Activated CD4-positive, alpha-beta T cell treated with anti-CD3 and anti-CD28 coated beads for 36 hours (primary cell): ENCODE measurements at places on chromosomes 5 and 9. TPM values are rescaled to one million over a fixed set of nuclear protein-coding genes. Genes with fewer than 3 reads are reported as not detected.
A peak's percentile ranks its signal among the peaks of the same experiment; 100 is the strongest.

DNA sequence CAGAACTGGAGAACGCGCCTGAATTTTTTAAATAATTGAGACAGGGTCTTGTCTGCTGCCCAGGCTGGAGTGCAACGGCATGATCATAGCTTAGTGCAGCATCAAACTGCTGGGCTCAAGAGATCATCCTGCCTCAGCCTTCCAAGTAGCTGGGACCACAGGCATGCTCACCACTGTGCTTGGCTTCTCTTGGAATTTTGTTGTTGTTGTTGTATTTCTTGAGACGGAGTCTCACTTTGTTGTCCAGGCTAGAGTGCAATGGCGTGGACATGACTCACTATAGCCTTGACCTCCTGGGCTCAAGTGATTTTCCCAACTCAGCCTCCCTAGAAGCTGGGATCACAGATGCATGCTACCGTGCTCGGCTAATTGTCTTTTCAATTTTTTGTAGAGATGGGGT lies 58.4 kb upstream of the DAB2IP start:
- no peak overlapping the region for H3K4me3 ChIP-seq
- peaks cover 42% of the 10 kb centered on the region for H3K27me3 ChIP-seq
- no peak overlapping the region for H3K27ac ChIP-seq

DNA sequence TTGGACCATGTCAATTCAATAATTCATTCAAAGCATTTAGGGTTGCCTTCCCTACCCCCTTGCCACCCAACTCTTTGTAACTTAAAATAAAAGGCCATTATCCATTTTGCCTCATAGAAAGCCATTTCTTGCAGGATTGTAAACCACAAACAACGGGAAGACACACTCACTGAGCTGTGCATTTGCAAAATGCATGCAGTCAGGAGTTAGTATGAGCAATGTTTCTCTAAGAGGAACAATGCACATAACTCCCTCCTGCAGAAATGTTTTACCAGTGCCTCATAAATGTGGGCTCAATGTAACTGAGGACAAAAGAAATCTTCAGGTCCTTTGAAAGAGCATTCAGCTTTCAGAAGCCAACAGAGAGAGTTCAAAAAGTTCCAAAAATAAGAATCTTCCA lies 98.5 kb upstream of the ABCA1 start:
- no peak overlapping the region for H3K27ac ChIP-seq
- no peak overlapping the region for H3K4me3 ChIP-seq
- H3K27me3 ChIP-seq = no peaks in the 10 kb centered on the region
- DNase-seq = no peak

GRCh38 chr5:66757219-66757833 lies 161.1 kb downstream of the MAST4 start:
- no peaks in the 10 kb centered on the region for H3K4me1 ChIP-seq
- DNase-seq = peak; percentile 64
- H3K4me3 ChIP-seq = no peak overlapping the region
- H3K27me3 ChIP-seq = peaks cover 11% of the 10 kb centered on the region

- no peak overlapping the region for H3K4me3 ChIP-seq
- no peak overlapping the region for H3K27ac ChIP-seq
- DNase-seq = no peak
- H3K4me1 ChIP-seq = no peaks in the 10 kb centered on the region
Measured at GRCh38 chr5:68046445-68046844, 169.1 kb upstream of the PIK3R1 start.

GRCh38 chr5:149441986-149442385 lies 62.9 kb upstream of the IL17B start:
- H3K27me3 ChIP-seq = no peaks in the 10 kb centered on the region
- no peak for DNase-seq
- H3K4me1 ChIP-seq = peaks cover 22% of the 10 kb centered on the region
- H3K27ac ChIP-seq = no peak overlapping the region
- no peak overlapping the region for H3K4me3 ChIP-seq

- H3K4me1 ChIP-seq = peaks cover 2% of the 10 kb centered on the region
- no peaks in the 10 kb centered on the region for H3K36me3 ChIP-seq
- H3K27ac ChIP-seq = no peak overlapping the region
- no peak for DNase-seq
- peaks cover 2% of the 10 kb centered on the region for H3K27me3 ChIP-seq
Measured at GRCh38 chr5:151897020-151897552, 27.6 kb downstream of the GLRA1 start.

GRCh38 chr5:154647114-154647760 lies 107.9 kb upstream of the LARP1 start:
- peak; percentile 35 for DNase-seq
- peaks cover 19% of the 10 kb centered on the region for H3K27me3 ChIP-seq
- H3K27ac ChIP-seq = no peak overlapping the region

GRCh38 chr5:57680686-57681085 lies 198.1 kb upstream of the ACTBL2 start:
- H3K4me3 ChIP-seq = no peak overlapping the region
- no peak overlapping the region for H3K27ac ChIP-seq
- H3K27me3 ChIP-seq = peaks cover 2% of the 10 kb centered on the region

DNA sequence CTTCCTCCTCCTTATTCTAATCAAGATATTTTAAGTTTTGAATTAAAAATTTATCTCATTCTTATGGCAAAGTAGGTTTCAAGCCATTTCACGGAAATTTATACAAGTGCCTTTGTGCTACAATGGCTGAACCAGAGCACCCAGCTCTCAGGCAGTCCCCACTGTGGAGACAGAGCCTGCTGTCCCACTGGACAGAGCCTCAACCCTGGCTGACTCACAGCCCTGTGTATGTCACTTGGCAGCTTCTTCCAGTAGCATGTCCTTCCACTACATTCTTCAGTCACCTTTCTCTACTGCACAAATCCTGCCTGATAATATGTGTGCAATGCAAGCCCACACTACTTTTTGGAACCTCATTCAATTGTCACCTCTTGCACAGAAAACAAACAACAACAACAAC lies 253.1 kb downstream of the PDE4D start:
- H3K27me3 ChIP-seq = peaks cover 2% of the 10 kb centered on the region
- no peak overlapping the region for H3K27ac ChIP-seq
- H3K4me1 ChIP-seq = no peaks in the 10 kb centered on the region
- no peaks in the 10 kb centered on the region for H3K36me3 ChIP-seq
- DNase-seq = no peak

- DNase-seq = no peak
- peaks cover 4% of the 10 kb centered on the region for H3K27me3 ChIP-seq
- H3K36me3 ChIP-seq = no peaks in the 10 kb centered on the region
- H3K27ac ChIP-seq = no peak overlapping the region
Measured at GRCh38 chr5:152514827-152515397, 109.8 kb upstream of the NMUR2 start.

DNA sequence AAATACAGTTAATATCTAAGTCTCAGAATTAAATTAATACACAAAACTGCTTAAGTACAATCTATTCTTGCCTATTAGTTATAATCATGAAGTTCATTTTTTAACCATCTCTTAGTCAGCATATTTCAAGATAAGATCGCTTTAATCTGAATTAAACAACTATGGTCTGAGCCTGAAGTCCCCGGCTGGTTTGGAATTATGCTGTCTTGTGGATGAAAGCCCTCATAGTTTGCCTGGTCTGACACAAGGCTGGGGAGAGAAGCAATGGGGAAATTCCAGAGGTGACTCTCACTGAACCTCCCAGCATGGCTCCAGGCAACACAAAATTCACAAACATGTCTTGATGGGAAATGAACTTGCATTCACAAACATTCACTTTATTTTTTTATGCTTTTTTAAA lies 28.0 kb upstream of the GRAMD2B start:
- no peak overlapping the region for H3K27ac ChIP-seq
- H3K27me3 ChIP-seq = no peaks in the 10 kb centered on the region

GRCh38 chr5:113263545-113263944 lies 171.2 kb downstream of the TSSK1B start:
- no peaks in the 10 kb centered on the region for H3K27me3 ChIP-seq
- H3K4me3 ChIP-seq = no peak overlapping the region
- no peaks in the 10 kb centered on the region for H3K36me3 ChIP-seq
- no peaks in the 10 kb centered on the region for H3K4me1 ChIP-seq
- DNase-seq = no peak
- H3K27ac ChIP-seq = no peak overlapping the region

- H3K4me3 ChIP-seq = no peak overlapping the region
- no peaks in the 10 kb centered on the region for H3K4me1 ChIP-seq
- H3K27ac ChIP-seq = no peak overlapping the region
- H3K27me3 ChIP-seq = peaks cover 20% of the 10 kb centered on the region
- DNase-seq = no peak
- H3K36me3 ChIP-seq = no peaks in the 10 kb centered on the region
Measured at GRCh38 chr5:3199962-3200755, 395.5 kb upstream of the IRX1 start.

DNA sequence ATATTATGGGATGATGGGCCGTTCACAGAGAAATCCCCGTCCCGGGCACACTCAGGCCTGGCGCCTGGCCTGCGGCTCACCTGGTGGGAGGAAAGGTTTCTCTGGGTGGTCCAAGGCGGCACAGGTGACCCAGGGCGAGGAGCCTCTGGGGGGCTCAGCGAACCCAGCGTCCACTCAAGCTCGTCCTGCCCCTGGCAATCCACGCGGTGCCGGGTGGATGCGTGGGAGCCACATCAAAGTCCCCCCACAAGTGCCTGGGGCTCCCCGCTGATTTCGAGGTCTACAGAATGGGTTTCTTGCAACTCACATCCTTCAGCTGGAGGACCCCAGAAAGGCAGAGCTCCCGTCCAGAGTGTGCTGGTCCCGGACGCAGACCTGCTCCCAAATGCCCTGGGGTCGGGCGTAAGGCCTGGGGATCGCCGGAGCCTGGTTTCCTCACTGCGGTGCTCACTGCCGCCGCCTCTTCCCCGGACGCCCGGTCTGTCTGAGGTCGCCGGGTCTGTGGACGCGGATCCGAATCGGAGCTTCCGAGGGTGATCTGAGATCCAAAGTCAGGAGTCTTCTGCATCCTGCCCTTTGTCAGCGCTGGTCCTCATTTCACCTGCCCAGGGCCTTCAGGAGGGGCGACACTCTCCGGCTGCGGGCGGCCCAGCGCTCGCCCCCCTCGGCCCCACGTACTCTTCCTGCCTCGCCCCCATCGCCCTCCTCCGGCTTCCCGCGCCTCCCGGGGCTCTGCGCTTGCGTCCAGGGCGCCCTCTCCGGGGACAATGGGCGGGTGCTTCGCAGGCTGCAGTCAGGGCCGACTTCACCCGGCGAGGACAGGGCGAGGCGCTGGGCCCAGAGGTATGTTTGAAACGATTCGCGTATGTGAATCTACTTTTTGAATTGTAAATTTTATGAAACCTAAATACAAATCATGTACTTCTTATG lies 20.0 kb upstream of the RUFY1 start:
- H3K27me3 ChIP-seq = no peaks in the 10 kb centered on the region
- H3K4me1 ChIP-seq = peaks cover 13% of the 10 kb centered on the region
- no peaks in the 10 kb centered on the region for H3K36me3 ChIP-seq

The PAPPA gene
- not detected for total RNA-seq

The MSMP gene
- not detected for total RNA-seq

The GRM6 gene
- not detected for total RNA-seq

The ECM2 gene
- total RNA-seq = not detected

The FAM81B gene
- not detected for total RNA-seq

The C5orf34 gene
- total RNA-seq = 14.4 TPM

The CDKN2AIPNL gene
- total RNA-seq = 42.0 TPM

The RANBP17 gene
- not detected for total RNA-seq

The DNAI1 gene
- not detected for total RNA-seq

The PCDHA9 gene
- not detected for total RNA-seq
